ENCODE measurements at places on chromosomes 13 and 19. TPM values are rescaled to one million over a fixed set of nuclear protein-coding genes. Genes with fewer than 3 reads are reported as not detected.
A peak's percentile ranks its signal among the peaks of the same experiment; 100 is the strongest.

GRCh38 chr13:89363144-89363543 is 1692.0 kb downstream of the SLITRK5 start:
- no peak for DNase-seq

PGLYRP1 gene
- not detected for total RNA-seq

ZNF730 gene
- 3.2 TPM for total RNA-seq

GRCh38 chr19:36113894-36114720 is 568 bp downstream of the POLR2I start:
- DNase-seq, result peak; percentile 30

DNA sequence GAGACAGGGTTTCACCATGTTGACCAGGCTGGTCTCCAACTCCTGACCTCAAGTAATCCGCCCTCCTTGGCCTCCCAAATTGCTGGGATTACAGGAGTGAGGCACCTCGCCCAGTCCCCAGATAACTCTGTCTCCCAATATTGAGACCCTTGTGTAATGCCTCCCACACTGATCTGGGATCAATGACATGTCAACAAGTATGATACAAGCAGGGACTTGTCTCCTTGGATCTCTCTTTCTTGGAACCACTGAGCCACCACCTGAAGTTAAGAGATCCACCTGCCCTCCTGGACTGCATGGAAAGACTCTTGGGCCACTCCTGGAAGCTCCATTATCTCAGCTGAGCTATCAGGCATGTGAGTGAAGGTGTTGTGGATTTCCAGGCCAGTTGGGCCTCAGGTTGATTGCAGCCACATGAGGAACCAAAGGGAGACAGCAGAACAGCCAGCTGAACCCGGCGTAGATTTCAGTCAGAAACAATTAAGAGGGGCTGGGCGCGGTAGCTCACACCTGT is 15.1 kb downstream of the NFKBID start:
- no peak for DNase-seq

GRCh38 chr13:38979891-38980749 is 10.5 kb downstream of the STOML3 start:
- DNase-seq, result no peak

DNA sequence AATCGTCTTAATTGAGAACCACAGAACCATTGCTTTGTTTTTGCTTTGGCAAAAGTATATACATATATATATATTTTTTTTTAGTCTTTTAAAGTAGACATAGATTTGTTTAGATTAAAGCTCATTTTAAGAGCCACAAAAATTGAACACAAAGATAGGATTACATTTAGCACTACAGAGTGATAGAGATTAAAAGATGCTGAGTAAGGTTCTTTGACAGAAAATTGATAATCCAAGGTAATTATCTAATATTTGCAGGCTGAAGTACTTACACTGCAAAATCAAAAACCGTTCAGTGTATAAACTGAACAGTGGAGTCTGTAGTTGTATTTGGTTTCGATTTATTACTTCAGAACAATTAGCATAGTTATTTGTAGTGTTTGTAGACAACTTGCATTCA is 24.5 kb upstream of the ZNF98 start:
- no peak for DNase-seq

GRCh38 chr19:7145494-7145893 is 76.0 kb downstream of the ZNF557 start:
- no peak for DNase-seq

All from IMR-90 (cell line).